WTC11 (cell line): ENCODE measurements at places on chromosomes 5 and 9. TPM values are rescaled to one million over a fixed set of nuclear protein-coding genes. Genes with fewer than 3 reads are reported as not detected.

The CD74 gene
- 28.2 to 47.6 TPM (median 44.3 TPM) in 3 replicates for total RNA-seq

The SHISAL2B gene
- 11.1 to 15.2 TPM (median 14.8 TPM) in 3 replicates for total RNA-seq

The SLIT3 gene
- 1.9 to 2.7 TPM (median 2.3 TPM) in 3 replicates for total RNA-seq

The BTNL3 gene
- not detected in 3 replicates for total RNA-seq

The FAM153A gene
- total RNA-seq, result 1.7 to 6.0 TPM (median 5.2 TPM) in 3 replicates

The NREP gene
- 160 to 172 TPM (median 168 TPM) in 3 replicates for total RNA-seq

- peaks cover 10% of the 10 kb centered on the region for H3K4me1 ChIP-seq
- no peak overlapping the region for H3K27ac ChIP-seq
- DNase-seq, result no peak
- no peaks in the 10 kb centered on the region; the same call in none of the 2 replicates for H3K27me3 ChIP-seq
- H3K36me3 ChIP-seq, result no peaks in the 10 kb centered on the region
Measured at GRCh38 chr5:6402939-6403338, 24.6 kb upstream of the MED10 start.

DNA sequence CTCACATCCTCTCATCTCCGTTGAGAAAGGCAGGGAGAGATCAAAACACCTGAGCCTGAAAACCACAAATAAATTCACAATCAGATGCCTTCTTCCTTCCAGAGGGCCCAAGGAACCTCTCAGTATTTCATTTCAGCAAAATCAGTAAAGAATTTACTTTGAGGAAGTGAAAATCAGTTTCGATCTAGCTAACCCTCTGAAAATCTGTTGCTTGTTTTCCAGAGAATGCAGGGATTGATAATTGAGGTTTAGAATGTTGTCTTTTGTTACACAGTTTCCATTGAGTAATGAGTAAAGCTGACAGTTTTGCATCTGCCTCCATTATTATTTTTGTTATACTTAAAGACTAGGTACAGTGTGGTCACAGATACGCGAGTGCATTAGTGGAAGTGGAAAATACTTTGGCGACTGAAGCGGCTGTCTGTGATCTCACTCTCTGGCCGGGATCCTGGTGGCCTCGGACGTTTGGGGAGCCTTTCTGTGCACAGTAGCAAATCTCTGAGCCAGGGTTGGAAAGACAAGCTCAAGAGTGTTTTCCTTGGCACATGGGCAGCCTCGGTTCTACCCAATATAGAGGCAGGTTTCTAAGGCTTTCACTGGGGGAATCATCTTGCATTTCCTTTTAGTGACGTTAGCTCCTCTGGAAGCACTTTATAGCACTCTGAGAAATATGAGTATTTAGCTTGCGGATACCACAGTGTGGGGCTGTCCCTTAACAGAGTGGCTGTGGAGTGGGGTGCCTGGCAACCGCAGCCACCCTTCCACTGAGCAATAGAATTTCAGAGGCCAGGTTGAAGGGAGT is 32.2 kb upstream of the ANGPTL2 start:
- no peak overlapping the region for H3K4me3 ChIP-seq
- H3K4me1 ChIP-seq, result peaks cover 7% of the 10 kb centered on the region
- no peak overlapping the region for H3K27ac ChIP-seq

GRCh38 chr9:16689351-16689938 is 181.0 kb downstream of the BNC2 start:
- peak overlapping the region; percentile 59 for H3K27ac ChIP-seq
- peaks cover 62% of the 10 kb centered on the region for H3K4me1 ChIP-seq
- H3K27me3 ChIP-seq, result no peaks in the 10 kb centered on the region

DNA sequence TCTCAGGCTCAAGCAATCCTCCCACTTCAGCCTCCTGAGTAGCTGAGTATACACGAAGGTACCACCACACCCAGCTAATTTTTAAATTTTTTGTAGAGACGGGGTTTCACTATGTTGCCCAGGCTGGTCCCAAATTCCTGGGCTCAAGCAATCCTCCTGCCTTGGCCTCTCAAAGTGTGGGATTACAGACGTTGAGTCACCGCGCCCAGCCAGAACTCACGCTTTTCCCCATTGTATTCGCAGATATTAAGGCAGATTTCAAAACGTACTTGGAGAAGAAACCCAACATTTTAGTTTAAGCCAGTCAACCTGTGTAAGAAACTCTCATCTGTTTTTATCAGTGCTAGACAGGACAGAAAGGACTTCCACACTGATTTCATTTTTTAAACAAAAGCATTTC is 26.6 kb downstream of the COL23A1 start:
- DNase-seq, result no peak
- peaks cover 4% of the 10 kb centered on the region; the same call in 1 of the 2 replicates for H3K27me3 ChIP-seq
- H3K27ac ChIP-seq, result peak overlapping the region; percentile 17; the same call in 1 of the 2 replicates
- no peak overlapping the region for H3K4me3 ChIP-seq
- H3K4me1 ChIP-seq, result peaks cover 49% of the 10 kb centered on the region
- H3K36me3 ChIP-seq, result peaks cover 13% of the 10 kb centered on the region

GRCh38 chr9:81879501-81879916 is 48.7 kb upstream of the SPATA31D4 start:
- no peak overlapping the region for H3K27ac ChIP-seq
- no peaks in the 10 kb centered on the region for H3K4me1 ChIP-seq
- no peak for DNase-seq
- no peak overlapping the region for H3K4me3 ChIP-seq
- H3K27me3 ChIP-seq, result no peaks in the 10 kb centered on the region; the same call in 1 of the 2 replicates
- H3K36me3 ChIP-seq, result no peaks in the 10 kb centered on the region

- peaks cover 74% of the 10 kb centered on the region for H3K4me1 ChIP-seq
- H3K27me3 ChIP-seq, result no peaks in the 10 kb centered on the region
- no peaks in the 10 kb centered on the region for H3K36me3 ChIP-seq
- DNase-seq, result no peak
Measured at GRCh38 chr5:81850501-81851357, 99.8 kb upstream of the SSBP2 start.

GRCh38 chr5:58921159-58921558 is 338.3 kb downstream of the RAB3C start:
- no peak overlapping the region for H3K4me3 ChIP-seq
- no peaks in the 10 kb centered on the region for H3K36me3 ChIP-seq
- H3K27ac ChIP-seq, result no peak overlapping the region
- DNase-seq, result no peak

- DNase-seq, result no peak
- no peak overlapping the region for H3K27ac ChIP-seq
- peaks cover 4% of the 10 kb centered on the region for H3K4me1 ChIP-seq
- no peaks in the 10 kb centered on the region for H3K27me3 ChIP-seq
Measured at GRCh38 chr5:128613128-128613527, 75.1 kb upstream of the FBN2 start.

GRCh38 chr5:9604416-9604815 is 25.7 kb downstream of the TAS2R1 start:
- no peak overlapping the region for H3K4me3 ChIP-seq
- DNase-seq, result no peak
- peaks cover 17% of the 10 kb centered on the region for H3K4me1 ChIP-seq
- H3K27me3 ChIP-seq, result no peaks in the 10 kb centered on the region
- no peak overlapping the region for H3K27ac ChIP-seq
- H3K36me3 ChIP-seq, result no peaks in the 10 kb centered on the region

- no peak overlapping the region for H3K27ac ChIP-seq
- H3K4me1 ChIP-seq, result peaks cover 16% of the 10 kb centered on the region
- H3K4me3 ChIP-seq, result no peak overlapping the region
Measured at GRCh38 chr9:130467316-130467715, 22.6 kb downstream of the ASS1 start.

GRCh38 chr5:156330141-156330870 is 3.3 kb downstream of the SGCD start:
- DNase-seq, result no peak
- no peak overlapping the region for H3K27ac ChIP-seq
- peaks cover 13% of the 10 kb centered on the region for H3K4me1 ChIP-seq
- no peaks in the 10 kb centered on the region for H3K27me3 ChIP-seq
- no peak overlapping the region for H3K4me3 ChIP-seq

DNA sequence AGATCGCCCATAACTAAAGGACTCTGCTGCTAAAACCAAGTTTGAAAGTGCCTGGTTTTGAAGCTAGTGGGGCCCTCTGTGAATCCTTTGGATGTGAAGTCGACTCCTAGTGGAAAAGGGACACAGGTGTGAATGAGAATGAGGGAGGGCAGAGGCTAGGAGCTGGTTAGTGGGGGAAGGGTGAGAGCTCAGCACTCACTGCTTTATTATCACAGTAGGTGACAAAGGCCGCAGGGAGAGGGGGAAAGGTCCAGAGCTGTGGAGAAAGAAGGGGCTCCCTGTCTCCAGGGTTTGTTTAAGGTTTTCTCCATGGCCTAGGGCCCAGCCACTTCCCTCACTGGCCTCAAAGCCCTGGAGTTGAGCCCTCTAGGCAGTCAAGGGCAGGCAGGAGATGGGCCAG is 3.5 kb downstream of the HDHD3 start:
- peaks cover 4% of the 10 kb centered on the region for H3K4me1 ChIP-seq
- no peak overlapping the region for H3K4me3 ChIP-seq
- DNase-seq, result no peak
- peaks cover 11% of the 10 kb centered on the region for H3K36me3 ChIP-seq
- no peaks in the 10 kb centered on the region for H3K27me3 ChIP-seq
- no peak overlapping the region for H3K27ac ChIP-seq

GRCh38 chr5:32355686-32356085 is 42.9 kb upstream of the MTMR12 start:
- no peak overlapping the region for H3K4me3 ChIP-seq
- peak overlapping the region; percentile 10; the same call in 1 of the 2 replicates for H3K27ac ChIP-seq
- no peaks in the 10 kb centered on the region for H3K27me3 ChIP-seq
- no peak for DNase-seq

DNA sequence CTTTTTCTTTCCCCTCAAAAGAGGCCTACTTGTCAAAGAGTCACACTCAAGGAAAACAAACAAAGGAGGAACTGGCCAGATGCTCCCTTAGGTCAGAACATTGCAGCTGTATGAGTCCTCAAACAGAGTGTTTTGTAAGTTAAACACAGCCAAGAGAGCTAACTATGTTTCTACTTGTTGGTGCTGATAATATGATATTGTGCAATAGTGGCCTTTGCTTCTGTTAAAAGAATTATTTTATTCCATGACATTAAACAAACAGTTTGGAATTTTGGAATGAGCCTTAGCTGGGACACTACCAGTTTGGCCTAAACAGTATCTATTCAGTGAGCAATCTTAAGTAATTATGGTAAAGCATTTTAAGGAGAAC is 56.0 kb upstream of the TPD52L3 start:
- no peaks in the 10 kb centered on the region for H3K36me3 ChIP-seq
- no peak overlapping the region for H3K27ac ChIP-seq
- no peaks in the 10 kb centered on the region for H3K27me3 ChIP-seq
- no peak for DNase-seq
- no peaks in the 10 kb centered on the region for H3K4me1 ChIP-seq

GRCh38 chr9:13904746-13905145 is 409.2 kb downstream of the NFIB start:
- H3K4me1 ChIP-seq, result peaks cover 22% of the 10 kb centered on the region
- H3K27me3 ChIP-seq, result no peaks in the 10 kb centered on the region; the same call in 1 of the 2 replicates
- no peak for DNase-seq

DNA sequence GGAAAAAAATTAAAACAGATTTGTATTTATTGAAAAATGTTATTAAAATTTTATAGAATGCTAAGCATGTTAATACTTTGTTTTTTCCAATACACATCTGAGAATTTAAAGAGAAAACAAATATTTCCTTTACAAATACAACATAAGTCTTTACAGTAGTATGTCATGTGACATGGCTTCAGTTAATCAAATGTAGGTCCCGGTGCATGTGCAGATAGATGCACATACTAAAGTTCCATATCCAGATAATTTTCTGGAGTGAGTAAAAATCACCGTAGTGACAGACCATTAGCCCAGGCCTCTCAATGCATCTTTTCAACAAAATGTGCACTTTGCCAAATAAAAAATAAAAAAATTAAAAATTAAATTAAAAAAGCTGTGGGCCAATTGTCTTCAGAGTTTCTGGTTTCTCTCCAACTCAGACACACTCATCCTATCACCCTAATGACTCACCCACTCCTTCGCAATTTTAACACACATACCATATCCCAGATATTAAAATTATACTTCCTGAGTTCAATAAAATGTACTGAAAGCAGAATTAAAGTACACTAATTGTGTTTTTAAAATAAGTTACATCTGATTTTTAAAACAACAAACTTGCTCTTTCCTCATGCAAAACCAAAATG is 508.1 kb downstream of the NR2F1-AS1 start:
- H3K4me3 ChIP-seq, result no peak overlapping the region
- no peak overlapping the region for H3K27ac ChIP-seq
- DNase-seq, result no peak
- 0 out of 2 replicates have a peak, but pooled peaks cover 3% of the 10 kb centered on the region for H3K4me1 ChIP-seq
- H3K36me3 ChIP-seq, result no peaks in the 10 kb centered on the region

DNA sequence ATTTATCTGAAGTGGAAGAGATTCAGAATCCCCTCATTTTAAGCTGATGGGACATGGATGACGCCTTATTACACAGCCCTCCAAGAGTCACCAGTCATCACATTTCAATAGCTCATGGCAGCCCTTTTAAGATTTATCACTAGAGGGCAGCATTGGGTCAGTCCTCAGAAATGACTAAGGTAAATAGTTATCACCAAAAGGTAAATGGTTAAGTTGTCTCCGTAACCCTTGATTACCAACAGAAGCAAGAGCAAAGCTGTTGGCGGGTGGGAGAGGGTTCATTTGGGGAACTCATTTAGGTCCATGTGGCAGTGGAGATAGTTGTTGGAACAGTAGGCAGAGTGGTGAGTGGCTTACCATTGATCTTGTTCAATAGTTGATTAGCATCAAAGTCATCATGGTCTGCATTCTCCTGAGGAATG is 12.0 kb upstream of the C9 start:
- H3K27me3 ChIP-seq, result no peaks in the 10 kb centered on the region
- H3K27ac ChIP-seq, result no peak overlapping the region
- no peaks in the 10 kb centered on the region for H3K36me3 ChIP-seq
- no peak overlapping the region for H3K4me3 ChIP-seq
- peak; percentile 38 for DNase-seq

DNA sequence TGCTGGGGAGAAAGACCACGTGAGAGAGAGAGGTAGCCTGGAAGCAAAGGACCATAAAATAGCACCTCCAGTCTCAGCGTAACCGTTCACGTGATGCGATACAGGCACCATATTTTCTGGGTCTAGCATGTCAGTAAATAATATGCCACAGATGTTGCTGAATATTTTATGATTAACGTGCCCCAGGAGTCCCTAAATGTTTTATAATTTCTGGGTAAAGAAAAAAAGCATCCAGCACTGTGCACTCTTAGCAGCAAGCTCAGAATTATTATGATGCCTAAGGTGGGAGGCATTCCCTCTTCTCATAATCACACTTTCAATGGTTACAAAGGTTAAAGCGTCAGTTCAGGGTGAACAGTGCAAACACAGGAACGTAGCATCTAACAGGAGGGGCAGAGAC is 121.8 kb downstream of the CAVIN4 start:
- no peak overlapping the region for H3K4me3 ChIP-seq
- H3K27me3 ChIP-seq, result no peaks in the 10 kb centered on the region
- no peak for DNase-seq
- no peaks in the 10 kb centered on the region for H3K36me3 ChIP-seq
- H3K4me1 ChIP-seq, result peaks cover 11% of the 10 kb centered on the region
